ENCODE measurements at places on chromosomes 6 and 20. TPM values are rescaled to one million over a fixed set of nuclear protein-coding genes. Genes with fewer than 3 reads are reported as not detected.

GNMT gene
- not detected for total RNA-seq

OSER1 gene
- 39.6 TPM for total RNA-seq

FHL5 gene
- not detected for total RNA-seq

ELOVL2 gene
- under 0.01 TPM for total RNA-seq

BPIFB1 gene
- not detected for total RNA-seq

EPB41L1 gene
- total RNA-seq: 21.1 TPM

ULBP2 gene
- 3.7 TPM for total RNA-seq

SFTA2 gene
- not detected for total RNA-seq

ZNF391 gene
- 1.1 TPM for total RNA-seq

VGLL2 gene
- total RNA-seq: not detected

SPDEF gene
- not detected for total RNA-seq

CD40 gene
- 21.3 TPM for total RNA-seq

RTF2 gene
- 98.7 TPM for total RNA-seq

FNDC1 gene
- total RNA-seq: not detected

CBLN4 gene
- total RNA-seq: not detected

All from dermis blood vessel endothelial cell (primary cell).